ENCODE measurements at places on chromosomes 2 and 18. TPM values are rescaled to one million over a fixed set of nuclear protein-coding genes. Genes with fewer than 3 reads are reported as not detected.

The RAD51AP2 gene
- total RNA-seq = not detected

The REG3A gene
- total RNA-seq = not detected

The SOS1 gene
- total RNA-seq = 13.6 TPM

The TMEM37 gene
- total RNA-seq = not detected

The DNER gene
- total RNA-seq = 0.55 TPM

The CCDC74B gene
- total RNA-seq = 9.8 TPM

The ST8SIA3 gene
- total RNA-seq = not detected

The UBR3 gene
- total RNA-seq = 51.0 TPM

The RIT2 gene
- not detected for total RNA-seq

The ADAM23 gene
- 9.9 TPM for total RNA-seq

The UXS1 gene
- 43.5 TPM for total RNA-seq

The ONECUT2 gene
- under 0.01 TPM for total RNA-seq

The VWA3B gene
- total RNA-seq = not detected

The SATB2 gene
- 4.9 TPM for total RNA-seq

The MYL12B gene
- 397 TPM for total RNA-seq

The GPR45 gene
- total RNA-seq = not detected

The DSC1 gene
- total RNA-seq = not detected

The LCT gene
- under 0.01 TPM for total RNA-seq

Data from uterine smooth muscle cell (primary cell).